Adrenal gland (tissue), 19 donors: ENCODE measurements at places on chromosomes 1 and 21. TPM values are rescaled to one million over a fixed set of nuclear protein-coding genes. Genes with fewer than 3 reads are reported as not detected.

- no peak overlapping the region for H3K27ac ChIP-seq
- no peaks in the 10 kb centered on the region for H3K27me3 ChIP-seq
- H3K36me3 ChIP-seq, result no peaks in the 10 kb centered on the region
- H3K4me3 ChIP-seq, result no peak overlapping the region
Observed at GRCh38 chr1:14915356-14916054, 238.0 kb upstream of the TMEM51 start.

PADI1 gene
- total RNA-seq, result not detected

ZNF695 gene
- total RNA-seq, result 0.19 TPM

DNA sequence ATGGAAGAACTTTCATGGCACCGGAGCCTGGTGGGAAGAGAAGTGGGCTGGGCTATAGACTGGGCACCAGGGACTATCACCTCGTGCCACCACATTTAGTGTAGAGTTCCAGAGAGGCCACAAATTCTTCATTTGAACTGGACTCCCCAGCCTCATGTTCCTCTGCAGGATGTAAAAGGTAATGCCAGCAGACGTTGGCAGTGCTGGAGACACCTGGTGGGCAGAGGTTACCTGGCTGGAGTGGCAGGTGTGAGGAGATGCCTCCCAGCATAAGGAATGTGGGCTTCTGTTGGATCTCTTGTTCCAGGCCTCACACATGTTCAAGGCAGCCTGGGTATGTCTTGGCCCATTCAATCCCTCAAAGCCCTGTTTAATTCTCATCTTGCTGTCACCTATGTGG lies 35.2 kb downstream of the TEX35 start:
- H3K4me1 ChIP-seq, result peaks cover 5% of the 10 kb centered on the region
- H3K27ac ChIP-seq, result no peak overlapping the region
- no peak overlapping the region for H3K4me3 ChIP-seq
- H3K36me3 ChIP-seq, result no peaks in the 10 kb centered on the region
- no peaks in the 10 kb centered on the region for H3K27me3 ChIP-seq
- DNase-seq, result peak; percentile 31

DNA sequence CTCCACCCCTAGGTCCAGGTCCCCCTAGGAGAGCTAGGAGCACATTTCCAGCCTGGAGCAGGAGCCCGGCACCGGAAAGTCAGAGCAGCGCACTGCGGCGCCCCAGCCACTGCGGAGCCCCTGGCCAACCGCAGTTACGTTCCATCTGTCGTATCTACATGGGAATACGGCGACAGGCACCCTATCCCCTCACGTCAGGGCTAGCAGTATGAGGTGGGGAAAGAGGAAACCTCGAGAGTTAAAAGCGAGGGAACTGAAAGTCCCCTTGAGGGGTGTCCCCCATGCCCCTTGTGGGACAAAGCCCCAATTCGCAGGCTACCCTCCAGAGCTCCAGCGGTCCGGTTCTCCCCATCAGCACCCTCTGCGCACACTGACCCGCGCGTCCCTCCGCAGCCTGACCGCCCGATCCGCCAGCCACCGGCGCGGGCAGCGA lies 995 bp downstream of the COLGALT2 start:
- DNase-seq, result peak; percentile 50
- peaks cover 6% of the 10 kb centered on the region for H3K4me1 ChIP-seq

DNA sequence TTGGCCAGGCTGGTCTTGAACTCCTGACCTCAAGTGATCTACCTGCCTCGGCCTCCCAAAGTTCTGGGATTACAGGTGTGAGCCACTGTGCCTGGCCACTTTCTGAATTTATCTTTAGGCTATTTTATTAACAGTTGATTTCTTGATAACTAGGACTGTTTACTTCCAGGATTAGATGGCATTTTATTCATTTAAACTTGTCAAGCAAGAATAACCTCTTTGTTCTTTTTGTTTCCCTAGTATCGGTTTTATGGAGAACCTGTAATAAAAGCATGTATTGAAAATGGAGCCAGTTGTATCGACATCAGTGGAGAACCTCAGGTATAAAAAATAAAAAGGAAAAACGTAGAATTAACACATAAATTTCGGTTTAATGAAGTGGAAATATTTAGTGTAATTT lies 11.5 kb downstream of the SCCPDH start:
- H3K36me3 ChIP-seq, result no peaks in the 10 kb centered on the region
- H3K4me1 ChIP-seq, result peaks cover 17% of the 10 kb centered on the region
- no peak for DNase-seq
- H3K27ac ChIP-seq, result no peak overlapping the region

- H3K4me1 ChIP-seq, result no peaks in the 10 kb centered on the region
- no peaks in the 10 kb centered on the region for H3K27me3 ChIP-seq
- H3K4me3 ChIP-seq, result no peak overlapping the region
Observed at GRCh38 chr1:44543786-44544185, 130.5 kb downstream of the TMEM53 start.

TFF3 gene
- 21.3 TPM for total RNA-seq

KLF17 gene
- 1.2 TPM for total RNA-seq

DNA sequence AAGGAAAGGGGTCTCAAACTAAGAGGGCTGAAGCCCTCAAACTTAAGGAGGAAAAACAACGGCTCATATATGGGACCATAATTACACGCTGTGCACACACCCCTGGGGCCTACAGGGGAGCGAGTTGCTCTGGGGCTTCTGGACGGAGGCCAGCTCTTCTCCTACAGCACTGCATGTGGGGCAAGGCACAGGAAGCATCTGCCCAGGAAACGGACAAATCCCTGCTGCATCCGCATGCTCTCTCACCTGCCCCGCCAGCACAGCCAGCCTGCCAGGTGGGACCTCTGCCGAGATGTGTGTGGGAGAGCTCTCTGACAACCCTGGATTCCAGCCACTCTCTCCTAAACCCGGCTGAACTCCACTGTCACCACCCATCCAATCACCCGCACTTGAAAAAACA lies 54.1 kb downstream of the MRPL37 start:
- no peak overlapping the region for H3K4me3 ChIP-seq
- H3K27ac ChIP-seq, result peak overlapping the region; percentile 56
- peaks cover 14% of the 10 kb centered on the region for H3K4me1 ChIP-seq
- no peaks in the 10 kb centered on the region for H3K27me3 ChIP-seq

MYOC gene
- 1.7 TPM for total RNA-seq

DNA sequence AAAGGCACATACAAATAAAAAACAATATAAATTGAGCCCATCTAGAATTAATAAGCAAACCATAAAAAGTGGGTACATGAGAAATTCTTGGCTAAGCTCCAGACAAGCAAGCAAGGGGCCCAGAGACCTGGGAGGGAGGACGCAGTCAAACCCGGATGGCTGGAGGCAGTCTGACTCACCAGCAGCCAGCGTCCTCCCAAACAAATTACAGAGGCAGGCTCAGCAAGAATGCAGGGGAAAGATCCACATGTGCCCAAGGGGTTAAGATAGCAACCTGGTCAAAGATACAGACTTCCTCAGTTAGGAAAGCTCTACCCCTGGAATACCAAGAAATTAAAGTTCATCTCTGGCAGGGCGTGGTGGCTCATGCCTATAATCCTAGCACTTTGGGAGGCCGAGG lies 7.4 kb upstream of the TIAM1 start:
- DNase-seq, result no peak
- H3K36me3 ChIP-seq, result no peaks in the 10 kb centered on the region
- H3K4me3 ChIP-seq, result no peak overlapping the region
- H3K27me3 ChIP-seq, result no peaks in the 10 kb centered on the region
- H3K4me1 ChIP-seq, result no peaks in the 10 kb centered on the region
- H3K27ac ChIP-seq, result no peak overlapping the region
